Central memory CD8-positive, alpha-beta T cell (primary cell): ENCODE measurements at places on chromosomes 11 and 22.

DNA sequence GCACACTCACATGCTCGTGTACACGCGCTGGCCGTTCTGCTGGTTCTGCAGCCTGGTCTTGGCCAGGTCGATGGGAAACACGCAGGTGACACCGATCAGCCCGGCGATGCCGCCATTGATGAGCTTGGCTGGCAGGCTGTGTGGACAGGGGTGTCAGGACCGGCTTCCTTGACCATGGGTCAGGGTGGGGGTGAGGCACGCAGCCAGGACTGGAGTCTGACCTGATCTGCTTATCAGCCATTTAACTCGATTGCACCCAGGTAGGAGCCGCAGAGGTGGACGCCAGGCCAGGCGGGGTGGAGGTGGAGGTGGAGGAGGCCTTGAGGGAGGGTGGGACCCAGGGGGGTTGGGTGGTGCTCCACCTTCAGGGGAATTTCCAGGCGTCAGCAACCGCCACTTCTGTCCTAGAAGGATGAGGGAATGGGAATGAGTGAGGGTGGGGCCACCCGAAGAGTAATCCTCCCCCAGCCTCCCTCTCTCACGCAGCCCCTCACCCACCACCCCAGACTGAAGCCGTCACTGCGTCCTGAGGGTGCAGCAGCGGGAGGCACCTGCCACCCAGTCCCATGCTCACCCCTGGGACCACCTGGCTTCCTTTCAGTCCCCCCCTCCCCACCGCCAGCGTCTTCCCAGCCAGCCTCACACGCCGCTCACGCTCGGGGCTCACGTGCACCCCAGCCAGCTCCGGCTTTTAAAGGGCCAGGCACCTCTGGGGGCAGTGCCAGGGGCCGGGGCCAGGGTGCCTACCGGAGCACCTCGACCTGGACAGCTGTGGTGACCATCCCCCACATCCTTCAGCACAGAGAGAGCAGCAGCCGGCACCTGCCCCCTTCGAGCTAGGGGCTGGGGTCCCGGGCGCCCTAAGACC, 3.1 kb downstream of the SLC25A22 start:
- DNase-seq: no peak
- H3K27me3 ChIP-seq: no peaks in the 10 kb centered on the region
- peaks cover 15% of the 10 kb centered on the region for H3K4me1 ChIP-seq

GRCh38 chr11:44032299-44033085, 15.3 kb upstream of the ACCSL start:
- no peak overlapping the region for H3K27ac ChIP-seq
- DNase-seq: no peak
- peaks cover 65% of the 10 kb centered on the region for H3K27me3 ChIP-seq
- no peaks in the 10 kb centered on the region for H3K4me1 ChIP-seq
- H3K4me3 ChIP-seq: no peak overlapping the region
- peaks cover 2% of the 10 kb centered on the region for H3K36me3 ChIP-seq

GRCh38 chr22:43342347-43343261, 568 bp downstream of the SCUBE1 start:
- H3K36me3 ChIP-seq: peaks cover 3% of the 10 kb centered on the region
- H3K27me3 ChIP-seq: peaks cover 65% of the 10 kb centered on the region
- H3K27ac ChIP-seq: no peak overlapping the region
- peak overlapping the region; percentile 49 for H3K4me3 ChIP-seq
- DNase-seq: no peak

- H3K27ac ChIP-seq: no peak overlapping the region
- no peaks in the 10 kb centered on the region for H3K27me3 ChIP-seq
- H3K36me3 ChIP-seq: no peaks in the 10 kb centered on the region
- no peaks in the 10 kb centered on the region for H3K4me1 ChIP-seq
Observed at GRCh38 chr11:26062660-26063059, 269.3 kb upstream of the ANO3 start.

DNA sequence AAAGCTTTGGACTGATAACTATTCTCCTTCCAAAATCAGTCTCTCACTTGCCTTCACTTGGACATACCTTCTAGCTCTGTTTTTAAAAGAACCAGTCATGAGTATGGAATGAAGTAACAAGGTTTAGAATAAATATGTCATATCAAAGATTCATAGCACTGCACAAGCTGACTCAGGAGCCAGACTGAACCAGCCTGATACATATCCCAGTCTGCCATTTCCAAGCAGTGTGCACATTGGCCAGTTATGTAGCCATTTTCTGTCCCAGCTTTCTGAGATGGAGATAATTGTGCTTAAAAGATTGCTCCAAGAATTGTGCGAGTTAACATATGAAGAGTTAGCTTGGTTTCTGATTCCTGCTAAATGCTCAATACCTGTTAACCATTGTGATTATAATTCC, 311.3 kb downstream of the C11orf87 start:
- no peak overlapping the region for H3K4me3 ChIP-seq
- H3K36me3 ChIP-seq: no peaks in the 10 kb centered on the region
- H3K4me1 ChIP-seq: no peaks in the 10 kb centered on the region
- no peak overlapping the region for H3K27ac ChIP-seq
- H3K27me3 ChIP-seq: no peaks in the 10 kb centered on the region

DNA sequence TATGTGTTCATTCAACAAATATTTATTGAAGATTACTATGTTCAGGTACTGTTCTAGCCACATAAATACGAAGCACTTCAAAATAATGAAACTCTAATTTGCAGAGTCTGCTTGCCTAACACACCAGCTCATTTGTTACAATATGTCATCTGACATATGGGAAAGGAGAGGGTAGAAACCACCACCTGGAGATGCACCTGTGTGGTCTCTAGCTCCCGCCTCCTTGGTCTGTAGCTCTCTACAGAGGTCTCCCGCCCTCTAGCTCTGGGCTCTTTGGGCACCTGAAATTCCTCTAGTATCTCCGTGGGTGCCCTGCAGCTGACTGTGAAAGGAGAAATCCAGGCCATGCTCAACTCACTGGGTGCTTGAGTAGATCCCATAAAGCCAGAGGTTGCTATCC, 51.4 kb upstream of the DBX1 start:
- no peaks in the 10 kb centered on the region for H3K4me1 ChIP-seq
- H3K36me3 ChIP-seq: peaks cover 1% of the 10 kb centered on the region
- H3K27ac ChIP-seq: no peak overlapping the region
- H3K27me3 ChIP-seq: peaks cover 45% of the 10 kb centered on the region
- no peak for DNase-seq
